ENCODE measurements at places on chromosomes 6 and 20.
A peak's percentile ranks its signal among the peaks of the same experiment; 100 is the strongest.

DNA sequence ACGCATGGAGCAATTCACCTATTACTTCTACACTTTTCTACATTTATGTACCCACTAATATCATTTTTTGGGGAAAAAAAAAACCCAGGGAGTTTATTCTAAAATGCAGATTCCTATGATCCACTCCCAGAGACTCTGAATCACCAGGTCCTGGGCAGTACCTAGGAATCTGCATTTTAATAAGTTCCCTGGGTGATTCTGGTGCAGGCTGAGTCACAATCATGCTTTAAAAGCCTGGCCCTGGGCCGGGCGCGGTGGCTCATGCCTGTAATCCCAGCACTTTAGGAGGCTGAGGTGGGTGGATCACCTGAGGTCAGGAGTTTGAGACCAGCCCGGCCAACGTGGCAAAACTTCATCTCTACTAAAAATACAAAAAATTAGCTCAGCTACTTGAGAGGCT, 43.3 kb upstream of the MLN start:
- DNase-seq = no peak

DNA sequence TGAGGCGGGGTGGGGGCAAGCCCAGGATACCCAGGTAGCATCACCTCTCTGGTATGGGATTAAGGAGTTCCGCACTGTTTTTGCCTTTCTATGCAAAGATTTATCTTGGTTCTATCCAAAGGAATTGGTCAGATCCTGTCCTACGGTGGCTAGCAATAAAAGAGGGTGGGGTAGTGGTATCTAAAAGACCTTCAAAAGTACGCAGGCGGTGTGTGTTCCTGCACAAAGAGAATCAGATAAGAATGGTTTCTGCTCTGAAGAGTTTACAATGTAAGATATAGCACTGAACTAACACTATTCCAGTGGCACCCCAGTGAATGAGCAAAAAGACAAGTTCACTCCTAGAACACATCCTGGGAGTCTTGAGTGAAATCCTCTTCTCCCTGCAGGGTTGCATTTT, 6.3 kb downstream of the MRPS18A start:
- DNase-seq = no peak

GRCh38 chr20:1456300-1456699, 10.3 kb downstream of the NSFL1C start:
- no peak for DNase-seq

DNA sequence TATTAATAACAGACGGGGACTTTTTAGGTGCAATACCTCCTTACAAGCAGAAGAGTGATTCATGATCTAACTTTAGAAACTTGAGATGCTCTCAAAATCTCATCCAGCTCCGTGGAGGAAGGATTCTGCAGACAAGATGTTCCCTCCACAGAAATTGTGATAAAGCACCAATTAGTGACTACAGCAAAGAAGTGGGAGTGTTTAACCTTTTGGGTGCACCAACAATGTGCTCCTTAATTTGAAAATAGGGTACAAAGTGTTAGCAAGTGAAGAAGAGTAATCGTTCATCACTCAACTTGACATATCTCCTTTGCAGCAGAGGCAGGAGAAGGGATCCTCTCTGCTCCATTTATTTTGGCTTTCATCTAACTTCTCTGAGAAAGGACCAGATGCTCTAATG, 22.8 kb upstream of the SCP2D1 start:
- no peak for DNase-seq

GRCh38 chr6:168585441-168585840, 144.5 kb downstream of the SMOC2 start:
- DNase-seq = no peak

DNA sequence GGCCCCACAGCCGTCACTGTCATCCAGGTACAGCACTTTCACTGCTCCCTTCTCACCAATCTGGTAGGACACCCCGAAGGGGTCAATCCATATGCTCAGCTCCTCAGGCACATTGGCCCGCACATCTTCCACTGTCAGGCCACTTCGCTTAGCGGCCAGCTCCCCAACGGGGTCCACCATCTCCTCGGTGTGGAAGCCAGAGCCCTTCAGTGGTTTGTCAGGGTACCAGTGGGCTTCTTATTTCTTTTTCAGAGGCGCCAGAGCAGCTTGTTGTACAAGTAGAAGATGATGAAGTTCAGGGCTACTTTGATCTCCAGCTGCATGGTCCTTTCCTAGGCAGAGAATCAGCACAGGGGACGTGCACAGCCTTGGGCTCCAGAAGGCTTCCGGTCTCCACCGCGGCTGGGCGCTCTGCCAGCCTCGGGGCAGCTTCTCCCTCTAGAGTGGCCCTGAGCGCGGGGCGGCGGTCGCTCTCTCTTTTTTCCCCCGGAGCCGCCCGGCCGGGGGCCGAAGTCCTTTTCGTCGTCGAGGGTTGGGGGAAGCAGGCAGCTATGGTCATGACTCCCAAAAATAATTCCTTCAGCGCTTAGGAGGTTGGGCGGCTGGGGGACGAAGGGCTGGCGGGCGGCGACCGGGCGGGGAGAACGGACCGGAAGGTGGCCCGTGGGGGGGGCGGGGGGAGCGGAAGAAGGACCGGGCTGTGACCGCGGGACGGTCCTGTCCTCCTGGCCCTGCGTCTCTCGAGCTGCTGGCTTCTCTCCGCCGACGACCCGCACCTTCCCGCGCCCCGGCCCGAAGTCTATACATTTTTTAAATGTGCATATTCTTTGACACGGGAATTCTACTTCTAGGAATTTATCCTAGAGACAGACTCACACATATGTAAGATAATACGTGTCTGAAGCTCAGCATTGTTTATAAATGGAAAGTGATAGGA, 6.5 kb upstream of the ZSCAN9 start:
- DNase-seq = peak; percentile 48
